Immature natural killer cell (primary cell): ENCODE measurements at places on chromosomes 11 and 22. TPM values are rescaled to one million over a fixed set of nuclear protein-coding genes. Genes with fewer than 3 reads are reported as not detected.
A peak's percentile ranks its signal among the peaks of the same experiment; 100 is the strongest.

DNA sequence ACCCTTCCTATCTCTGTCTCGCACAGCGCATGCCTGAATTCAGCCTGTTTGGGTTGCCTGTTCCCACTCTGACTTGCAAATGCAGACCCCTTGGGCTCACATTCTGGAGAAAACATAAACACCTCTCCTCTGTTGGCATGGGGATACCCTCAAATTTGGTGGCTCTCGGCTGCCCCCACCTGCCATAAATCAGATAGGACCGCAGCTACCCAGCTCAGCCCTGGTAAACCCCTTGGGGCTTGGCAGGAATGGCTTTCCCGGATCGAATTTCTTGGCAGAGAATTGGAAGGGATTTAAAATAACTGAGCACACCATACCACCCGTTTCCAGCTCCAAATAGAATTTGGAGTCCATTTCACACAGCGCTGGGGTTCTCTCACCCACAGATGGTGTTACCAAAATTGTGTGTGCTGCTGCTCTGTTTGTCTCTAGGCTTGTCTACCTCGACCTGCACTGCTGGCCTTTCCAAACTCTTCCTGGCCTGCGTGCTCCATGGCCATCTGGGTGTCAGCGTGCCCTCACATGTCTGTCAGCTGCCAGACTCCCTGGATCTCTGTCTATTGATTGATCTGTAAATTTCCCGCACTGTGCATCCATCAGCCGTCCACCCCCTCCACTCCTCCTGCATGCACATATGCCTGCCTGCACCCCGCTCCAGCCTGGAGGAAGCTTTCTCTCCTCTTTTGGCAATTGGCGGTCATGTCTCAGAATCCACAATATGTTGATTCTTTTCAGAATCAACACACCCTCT, 134.0 kb downstream of the NTM start:
- H3K4me3 ChIP-seq: no peak overlapping the region
- no peak overlapping the region for H3K27ac ChIP-seq
- no peak for DNase-seq
- H3K27me3 ChIP-seq: peaks cover 4% of the 10 kb centered on the region

GRCh38 chr11:118610773-118611432, 3.5 kb downstream of the PHLDB1 start:
- peak overlapping the region; percentile 84 for H3K4me3 ChIP-seq
- H3K36me3 ChIP-seq: no peaks in the 10 kb centered on the region
- H3K27me3 ChIP-seq: peaks cover 21% of the 10 kb centered on the region
- H3K27ac ChIP-seq: peak overlapping the region; percentile 15
- peak; percentile 78 for DNase-seq

DNA sequence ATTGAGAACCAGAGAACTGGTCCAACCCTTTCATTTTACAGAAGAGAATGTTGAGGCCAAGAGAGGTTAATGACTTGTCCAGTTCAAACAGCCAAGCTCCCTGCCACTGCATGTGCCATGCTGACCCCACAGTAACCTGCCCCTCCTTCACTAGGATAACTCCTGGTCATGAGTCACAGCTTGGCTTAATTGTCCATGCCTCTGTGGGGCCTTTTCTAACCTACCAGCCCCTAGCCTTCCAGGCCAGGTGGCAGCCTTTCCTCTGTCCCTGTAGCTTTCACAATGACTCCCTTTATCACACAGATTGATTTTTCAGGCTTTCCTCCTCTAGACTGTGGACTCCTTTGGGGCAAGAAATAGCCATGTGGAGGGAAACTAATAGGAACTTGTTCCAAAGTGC, 97.2 kb downstream of the PIWIL4 start:
- DNase-seq: no peak
- no peak overlapping the region for H3K4me3 ChIP-seq
- no peaks in the 10 kb centered on the region for H3K4me1 ChIP-seq
- no peak overlapping the region for H3K27ac ChIP-seq
- no peaks in the 10 kb centered on the region for H3K36me3 ChIP-seq

Gene TMEM109
- polyA plus RNA-seq: 631 TPM

Gene GRIA4
- not detected for polyA plus RNA-seq
